ENCODE measurements at places on chromosomes 11 and 22.

DNA sequence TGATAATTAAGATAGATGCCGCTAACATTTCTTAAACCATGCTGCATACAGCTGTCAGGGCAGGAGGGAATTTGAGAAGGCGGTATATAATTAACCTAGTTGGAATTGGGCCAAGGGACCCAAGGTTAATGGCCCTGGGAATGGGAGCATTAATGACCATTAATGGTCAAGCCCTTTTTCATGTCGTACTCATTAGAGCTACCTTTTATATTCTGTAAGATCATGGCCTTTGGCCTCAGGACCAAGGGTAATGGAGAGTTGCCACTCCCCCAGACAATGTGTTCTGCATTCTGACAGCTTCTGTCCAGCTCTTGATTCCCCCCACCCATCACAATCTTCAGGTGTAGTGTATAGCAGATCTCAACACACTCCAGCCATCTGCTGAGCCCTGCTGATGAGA lies 111.6 kb downstream of the NTM start:
- DNase-seq = no peak

DNA sequence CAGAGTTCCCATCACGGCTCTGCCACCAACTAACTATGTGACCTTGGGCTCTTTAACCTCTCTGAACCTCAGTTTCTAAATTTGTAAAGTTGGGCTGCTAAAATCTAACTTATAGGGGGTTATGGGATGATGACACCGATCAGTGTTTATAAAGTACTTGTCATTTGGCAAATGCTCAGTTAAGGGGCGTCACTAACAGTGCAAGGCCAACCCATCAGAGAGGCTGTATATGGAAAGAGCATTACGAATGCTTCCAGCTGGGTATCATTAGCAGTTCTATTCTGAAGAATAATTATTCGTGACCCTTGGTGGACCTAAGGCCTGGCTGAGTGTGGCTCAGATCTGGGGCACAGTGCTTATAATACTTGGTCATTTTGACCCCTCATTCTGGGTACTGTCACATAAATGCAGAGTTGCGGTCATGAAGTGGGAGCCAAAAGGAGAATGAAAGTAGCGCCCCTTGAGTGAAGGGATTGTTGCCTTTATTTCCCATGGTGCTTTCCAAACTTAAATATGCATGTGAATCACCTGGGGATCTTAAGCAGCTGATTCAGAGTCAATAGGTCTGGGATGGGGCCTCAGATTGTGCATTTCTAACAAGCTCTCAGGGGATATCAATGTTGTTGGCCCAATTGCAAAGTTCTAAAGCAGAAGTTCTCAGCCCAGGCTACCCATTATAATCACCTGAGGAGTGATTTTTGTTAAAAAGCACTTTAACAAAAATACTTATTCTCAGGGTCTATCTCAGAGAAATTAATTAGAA lies 115.8 kb downstream of the CSNK2A3 start:
- DNase-seq = no peak

DNA sequence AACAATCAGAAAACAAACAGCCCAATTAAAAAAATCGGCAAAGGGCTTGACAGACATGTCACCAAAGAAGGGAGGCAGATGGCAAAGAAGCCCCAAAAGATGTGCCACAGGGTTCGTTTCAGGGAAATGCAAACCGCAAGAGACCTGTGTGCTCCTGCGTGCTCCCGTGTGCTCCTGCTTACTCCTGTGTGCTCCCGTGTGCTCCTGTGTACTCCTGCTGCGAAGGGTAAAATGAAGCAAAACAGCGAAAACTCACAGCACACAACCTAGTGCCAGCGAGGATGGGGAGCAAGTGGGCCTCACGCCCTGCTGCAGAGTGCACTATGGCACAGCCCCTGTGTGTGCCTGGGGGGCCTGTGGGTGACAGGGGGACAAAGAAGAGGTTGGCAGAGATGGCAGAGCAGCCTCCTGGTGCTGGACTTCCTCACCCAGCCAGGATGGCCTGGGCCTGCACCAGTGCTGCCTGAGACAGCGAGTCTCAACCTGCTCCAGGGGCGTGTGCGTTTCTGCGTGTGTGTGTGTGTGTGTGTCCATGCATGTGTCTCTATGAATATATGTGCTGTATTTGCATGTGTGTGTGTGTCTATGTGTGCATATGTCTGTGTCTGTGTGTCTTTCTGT lies 14.0 kb downstream of the ASCL2 start:
- DNase-seq = no peak

DNA sequence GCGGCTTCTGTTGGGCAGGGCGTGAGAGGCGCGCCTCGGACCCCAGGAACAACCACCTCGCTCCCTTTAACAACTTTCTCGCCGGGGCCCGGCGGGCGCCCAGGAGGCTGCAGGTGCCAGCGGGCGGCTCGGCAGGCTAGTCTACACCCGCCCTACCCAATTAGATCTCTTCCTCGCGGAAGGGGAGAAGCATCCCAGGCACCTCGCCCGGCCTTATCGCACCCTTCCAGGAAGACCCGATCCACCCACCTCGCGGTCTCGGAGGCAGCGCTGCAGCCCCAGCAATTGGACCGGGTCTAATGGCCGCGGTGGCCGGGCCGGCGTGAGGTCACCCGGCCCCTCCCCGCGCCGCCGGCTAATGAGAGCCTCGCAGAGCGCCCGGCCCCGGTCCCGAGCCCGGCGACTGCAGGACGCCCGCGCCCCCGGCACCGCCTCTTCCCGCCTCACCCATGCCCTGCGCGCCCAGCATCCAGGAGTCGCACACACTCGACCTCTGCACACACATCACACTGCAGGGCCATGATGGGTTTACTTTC lies at the start of gene PLAAT3:
Gene PLAAT3, minus strand, starts transcription at position 298 of the 536 bp plus-strand sequence. CDS start 419 bp downstream, outside the sequence.
- no peak for DNase-seq

Measured in activated CD4-positive, CD25-positive, alpha-beta regulatory T cell (primary cell).